ENCODE measurements at places on chromosomes 12 and 14. TPM values are rescaled to one million over a fixed set of nuclear protein-coding genes. Genes with fewer than 3 reads are reported as not detected.
A peak's percentile ranks its signal among the peaks of the same experiment; 100 is the strongest.

DNA sequence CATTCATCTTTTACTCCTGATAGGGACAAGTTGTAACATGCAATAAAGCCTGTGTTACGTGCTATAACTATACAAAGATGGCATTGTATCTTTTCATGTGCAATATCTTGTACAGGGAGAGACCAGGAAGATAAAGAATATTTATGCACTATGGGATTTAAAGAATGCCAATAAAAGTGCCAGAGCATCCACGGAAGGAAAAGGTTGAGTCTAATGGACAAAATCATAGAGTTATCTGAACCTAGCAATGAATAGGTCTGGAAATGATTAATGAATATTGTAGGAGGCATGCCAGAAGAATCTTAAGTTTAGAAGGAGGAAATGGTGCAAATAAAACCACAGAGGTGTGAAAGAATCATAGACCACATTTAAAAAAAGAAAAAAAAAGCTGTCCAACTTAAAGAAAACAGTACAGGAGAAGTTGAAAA, 263.9 kb downstream of the KCNC2 start:
- no peak for DNase-seq

The YARS2 gene
- total RNA-seq: 30.2 TPM

- no peak for DNase-seq
Observed at GRCh38 chr12:116338064-116338846, 60.8 kb upstream of the MED13L start.

DNA sequence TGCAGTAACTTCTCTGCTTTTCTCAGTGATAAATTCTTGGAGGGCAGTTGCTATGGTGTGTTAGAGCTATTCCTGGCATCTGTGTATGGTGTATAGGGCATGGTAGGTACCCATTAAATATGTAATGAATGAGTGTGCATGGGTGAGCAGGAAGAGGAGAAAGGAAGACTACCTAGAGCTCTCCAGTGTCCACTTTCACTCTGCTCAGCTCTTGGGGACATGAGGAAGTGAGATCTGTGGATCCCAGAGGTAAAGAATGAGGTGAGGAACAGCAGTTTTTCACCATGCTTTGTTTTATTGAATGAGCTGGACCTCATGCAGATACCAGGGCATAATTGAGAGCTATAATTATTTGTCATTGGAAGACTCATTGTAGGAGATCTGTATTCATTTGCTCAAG, 444.8 kb upstream of the RGS6 start:
- no peak for DNase-seq

The CCDC177 gene
- not detected for total RNA-seq

The KERA gene
- not detected for total RNA-seq

DNA sequence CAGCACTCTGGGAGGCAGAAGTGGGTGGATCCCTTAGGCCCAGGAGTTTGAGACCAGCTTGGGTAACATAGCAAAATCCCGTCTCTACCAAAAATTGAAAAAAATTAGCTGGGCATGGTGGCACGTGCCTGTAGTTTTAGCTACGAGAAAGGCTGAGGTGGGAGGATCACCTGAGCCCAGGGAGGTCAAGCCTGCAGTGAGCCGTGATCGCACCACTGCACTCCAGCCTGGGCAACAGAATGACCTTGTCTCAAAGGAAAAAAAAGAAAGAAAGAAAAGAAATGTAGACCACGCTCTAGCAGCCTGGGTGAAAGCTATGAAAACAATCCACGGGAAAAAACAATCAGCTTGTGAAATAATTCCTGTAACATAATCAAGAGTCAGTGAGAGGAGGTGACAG, 29.0 kb downstream of the SARNP start:
- DNase-seq: no peak

- no peak for DNase-seq
Observed at GRCh38 chr12:18254081-18254480, 7.2 kb upstream of the PIK3C2G start.

GRCh38 chr12:77723308-77723707, 107.4 kb upstream of the NAV3 start:
- DNase-seq: no peak

- peak; percentile 86 for DNase-seq
Observed at GRCh38 chr12:46388427-46389021, 16.0 kb upstream of the SLC38A2 start.

DNA sequence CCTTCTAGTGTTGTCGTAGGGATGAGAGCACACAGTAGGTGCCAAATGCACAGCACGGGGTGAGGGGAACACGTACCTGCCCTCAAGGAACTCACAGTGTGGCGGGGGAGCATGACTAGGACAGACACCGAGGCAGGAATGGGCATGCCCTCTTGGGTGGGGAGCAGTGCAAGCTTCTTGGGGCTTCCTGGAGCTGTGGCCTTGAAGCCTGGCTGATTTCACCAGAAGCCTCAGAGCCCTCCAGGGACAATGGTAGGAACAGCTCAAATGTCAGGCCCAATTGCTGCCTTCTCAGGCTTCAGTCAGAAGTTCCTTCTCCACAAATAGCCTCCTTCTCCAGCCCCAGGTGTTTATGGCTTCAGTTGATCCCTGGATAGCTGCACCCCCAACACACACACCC, 43.4 kb downstream of the TEAD4 start:
- DNase-seq: no peak

The CBLN3 gene
- total RNA-seq: 6.7 TPM

The P2RX4 gene
- 17.5 TPM for total RNA-seq

DNA sequence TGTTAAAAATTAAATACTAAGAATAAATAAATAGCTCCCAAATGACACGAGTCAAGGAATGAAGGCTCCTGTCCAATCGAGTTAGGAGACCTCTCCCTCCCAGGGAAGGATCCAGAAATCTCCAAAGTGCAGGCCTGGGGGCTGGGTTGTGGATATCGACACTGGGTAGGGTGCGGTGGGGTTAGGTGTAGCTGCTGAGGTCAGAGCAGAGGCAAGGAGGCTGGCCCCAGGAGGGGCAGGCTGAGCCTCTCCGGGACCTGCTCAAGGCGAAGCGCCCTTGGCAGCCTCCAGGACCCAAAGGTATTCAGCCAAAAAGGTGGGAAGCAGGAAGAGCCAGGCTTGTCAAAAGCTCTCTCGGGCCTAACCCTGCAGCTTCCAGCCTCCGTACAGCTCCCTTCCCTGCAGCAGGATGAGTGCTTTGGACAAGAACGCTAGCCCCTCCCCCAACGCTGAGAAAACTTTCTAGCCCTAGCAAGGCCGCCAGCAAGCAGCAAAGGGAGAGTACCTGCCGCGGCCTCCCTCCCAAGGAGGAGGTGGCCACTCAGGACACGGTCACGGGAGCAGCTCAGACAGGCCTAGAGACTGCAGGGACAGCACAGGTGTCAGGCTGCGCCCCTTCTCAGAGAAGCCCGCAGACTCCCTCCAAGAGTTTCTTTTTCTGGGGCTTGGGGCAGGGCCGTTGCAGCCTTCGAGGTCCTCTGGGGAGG, 3.7 kb upstream of the PNMA1 start:
- DNase-seq: no peak

The IRAK3 gene
- total RNA-seq: 0.04 TPM

The ALDH2 gene
- 16.5 TPM for total RNA-seq

GRCh38 chr12:82176026-82176425, 182.2 kb downstream of the CCDC59 start:
- no peak for DNase-seq

GRCh38 chr12:32400114-32400672, 835 bp downstream of the FGD4 start:
- DNase-seq: no peak

DNA sequence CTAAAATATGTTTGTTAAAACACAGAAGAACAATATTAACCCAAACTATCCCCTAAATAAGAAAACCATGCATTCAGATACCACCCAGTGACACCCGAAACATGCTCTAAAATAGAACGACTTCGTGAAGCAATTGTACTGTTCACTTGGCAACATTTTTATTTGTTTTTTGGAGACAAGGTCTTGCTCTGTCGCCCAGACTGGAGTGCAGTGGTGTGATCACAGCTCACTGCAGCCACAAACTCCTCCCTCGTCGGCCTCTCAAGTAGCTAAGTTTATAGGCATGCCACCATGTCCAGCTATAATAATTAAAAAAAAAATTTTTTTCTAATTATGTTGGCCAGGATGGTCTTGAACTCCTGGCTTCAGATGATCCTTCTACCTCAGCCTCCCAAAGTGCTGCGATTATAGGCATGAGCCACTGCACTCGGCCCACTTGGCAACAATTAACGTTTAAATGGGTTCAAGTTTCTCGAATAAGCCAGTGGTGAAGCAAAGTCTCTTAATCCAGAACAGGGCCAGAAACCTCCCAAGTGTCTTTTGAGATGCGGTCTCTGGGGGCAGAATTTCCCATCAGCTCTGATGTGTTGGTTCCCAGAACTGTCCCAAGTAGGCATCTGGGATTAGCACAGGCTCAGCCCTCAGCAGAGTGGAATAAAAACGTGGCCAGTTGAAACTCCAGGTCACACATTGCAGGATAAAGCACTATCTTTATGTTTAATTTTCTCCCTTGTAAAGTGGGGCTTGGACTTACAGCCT, 74.5 kb downstream of the TMCC3 start:
- no peak for DNase-seq

All from OCI-LY7 (cell line).